Left lobe of liver (tissue), 2 donors: ENCODE measurements at places on chromosomes 13 and 19.

DNA sequence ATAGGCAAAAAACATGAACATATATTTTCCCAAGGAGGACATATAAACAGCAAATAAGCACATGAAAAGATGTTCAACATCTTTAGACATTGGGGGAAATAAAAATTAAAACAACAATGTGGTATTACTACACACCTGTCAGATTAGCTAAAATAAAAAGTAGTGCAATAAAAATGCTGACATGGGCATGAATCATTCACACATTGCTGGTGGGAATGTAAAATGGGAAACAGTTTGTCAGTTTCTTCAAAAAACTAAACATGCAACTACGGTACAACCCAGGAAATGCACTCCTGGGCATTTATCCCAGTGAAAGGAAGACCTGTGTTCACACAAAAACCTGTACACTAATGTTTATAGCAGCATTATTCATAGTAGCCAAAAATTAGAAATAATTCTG lies 5.3 kb upstream of the SUCLA2 start:
- no peak for DNase-seq

DNA sequence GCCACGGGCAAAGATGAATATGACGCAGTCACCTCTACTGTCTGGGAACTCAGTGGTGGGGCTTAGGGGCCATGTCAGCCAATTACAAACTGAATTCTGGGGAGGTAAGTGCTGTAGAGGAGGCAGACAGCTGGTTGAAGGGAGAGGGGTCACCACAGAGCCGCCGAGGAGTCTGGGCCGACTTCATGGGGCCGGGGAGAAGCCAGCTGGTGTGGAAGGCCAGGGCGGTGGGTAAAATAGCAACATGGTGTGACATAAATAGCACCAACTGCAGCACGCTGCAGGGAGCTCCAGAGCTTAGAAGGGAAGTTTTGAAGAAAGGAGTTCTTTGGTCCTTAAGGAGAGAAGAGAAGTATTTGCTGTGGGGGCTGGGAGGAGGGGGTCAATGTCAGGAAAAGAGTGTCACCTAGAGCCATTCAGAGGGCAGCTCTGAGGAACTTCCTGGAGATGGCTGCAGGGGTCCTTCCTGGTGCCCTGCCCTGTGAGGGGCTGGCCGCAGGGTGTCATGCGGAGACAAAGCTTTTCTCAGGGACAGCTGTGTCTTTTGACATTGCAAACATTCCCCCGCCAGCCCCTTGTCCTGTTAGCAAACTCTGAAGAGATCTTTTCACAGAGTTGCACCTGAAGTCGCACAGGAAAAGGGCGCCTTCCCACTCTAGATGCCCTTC lies 6.4 kb downstream of the METTL21C start:
- no peak for DNase-seq

GRCh38 chr13:110062077-110062776 lies 244.7 kb downstream of the COL4A1 start:
- DNase-seq: peak; percentile 81

GRCh38 chr19:42290523-42291434 lies 11.2 kb upstream of the PRR19 start:
- no peak for DNase-seq

DNA sequence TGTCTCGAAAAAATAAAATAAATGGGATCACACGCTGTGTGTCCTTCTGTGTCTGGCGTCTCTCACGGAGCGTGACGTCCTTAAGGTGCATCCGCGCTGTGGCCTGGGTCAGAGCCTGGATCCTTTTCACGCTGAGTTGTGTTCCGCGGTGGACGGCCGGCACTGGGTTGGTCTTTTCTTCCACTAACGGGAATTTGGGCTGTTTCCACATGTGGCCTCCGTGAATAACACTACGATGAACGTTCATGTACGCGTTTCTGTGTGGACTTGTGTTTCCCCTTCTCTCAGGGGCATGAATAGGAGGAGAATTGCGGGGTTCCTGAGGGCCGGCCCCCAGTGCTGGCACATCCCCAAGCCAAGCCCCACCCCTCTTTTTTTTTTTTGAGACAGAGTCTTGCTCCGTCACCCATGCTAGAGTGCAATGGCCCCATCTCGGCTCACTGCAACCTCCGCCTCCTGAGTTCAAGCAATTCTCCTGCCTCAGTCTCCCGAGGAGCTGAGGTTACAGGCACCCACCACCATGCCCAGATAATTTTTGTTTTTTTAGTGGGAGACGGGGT lies 6.2 kb upstream of the PTBP1 start:
- no peak for DNase-seq

GRCh38 chr13:52665325-52665724 lies 12.7 kb downstream of the SUGT1 start:
- no peak for DNase-seq

DNA sequence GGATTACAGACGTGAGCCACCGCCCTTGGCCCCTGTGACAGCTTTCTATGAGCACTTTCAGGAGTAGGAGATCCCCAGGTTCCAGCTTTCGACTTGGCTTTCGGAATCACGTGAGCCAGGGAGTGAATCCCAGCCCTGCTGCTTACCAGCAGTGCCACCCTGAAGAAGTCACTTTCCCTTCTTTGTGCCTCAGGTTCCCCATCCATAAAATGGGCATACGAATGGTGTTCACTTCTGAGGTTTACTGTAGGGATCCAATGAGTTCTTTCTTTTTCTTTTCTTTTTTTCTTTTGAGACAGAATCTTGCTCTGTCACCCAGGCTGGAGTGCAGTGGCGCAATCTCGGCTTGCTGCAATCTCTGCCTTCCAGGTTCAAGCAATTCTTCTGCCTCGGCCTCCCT lies 4.3 kb upstream of the HOMER3 start:
- DNase-seq: no peak
